Activated CD4-positive, alpha-beta T cell treated with anti-CD3 and anti-CD28 coated beads for 24 hours (primary cell): ENCODE measurements at places on chromosomes 7 and 10.

DNA sequence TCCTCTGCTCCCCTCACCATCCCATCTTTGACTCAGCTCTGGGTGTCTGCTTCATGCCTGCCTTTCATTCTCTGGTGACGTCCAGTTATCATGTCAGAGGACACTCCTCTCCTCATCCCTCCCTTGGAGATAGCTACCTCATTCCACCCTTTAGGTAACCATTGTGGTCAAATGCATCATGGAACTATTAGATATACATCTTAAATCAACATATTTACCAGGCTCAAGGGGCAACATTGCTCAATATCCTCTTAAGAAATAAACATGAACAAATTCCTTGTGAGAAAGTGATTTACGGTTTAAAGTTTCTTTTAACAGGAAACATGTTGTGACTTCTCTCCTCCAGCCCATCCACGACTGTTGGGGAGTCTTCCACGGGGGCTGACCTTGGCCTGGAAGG is 511.6 kb upstream of the IGFBP3 start:
- DNase-seq = no peak

DNA sequence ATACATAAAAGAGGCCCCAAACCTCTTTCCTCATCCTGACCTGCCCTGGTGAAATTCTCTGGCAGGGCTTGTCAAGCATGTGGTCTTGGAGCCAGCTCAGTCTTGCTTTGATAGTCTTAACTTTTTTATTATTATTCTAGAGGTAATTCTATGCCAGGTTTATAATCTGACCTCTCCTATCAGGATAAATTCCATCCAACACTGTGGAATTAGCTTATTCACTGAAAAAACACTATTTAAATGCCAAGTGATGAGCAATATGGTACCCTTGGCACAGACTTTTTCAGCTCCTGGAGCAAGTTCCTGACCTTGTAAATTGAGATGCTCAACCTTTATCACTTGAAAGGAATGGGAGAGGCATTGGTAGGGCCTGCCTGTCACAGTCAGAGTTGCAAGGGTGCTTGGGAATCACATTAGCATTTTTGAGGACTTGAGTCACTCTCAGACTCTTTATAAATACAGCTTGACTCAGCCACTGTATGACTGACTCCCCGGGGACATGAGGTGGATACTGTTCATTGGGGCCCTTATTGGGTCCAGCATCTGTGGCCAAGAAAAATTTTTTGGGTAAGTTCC is at the start of gene CPA4:
Gene CPA4, plus strand, starts transcription at position 480 of the 576 bp plus-strand sequence. Its CDS starts 20 bp downstream, at position 500.
- no peak for DNase-seq

DNA sequence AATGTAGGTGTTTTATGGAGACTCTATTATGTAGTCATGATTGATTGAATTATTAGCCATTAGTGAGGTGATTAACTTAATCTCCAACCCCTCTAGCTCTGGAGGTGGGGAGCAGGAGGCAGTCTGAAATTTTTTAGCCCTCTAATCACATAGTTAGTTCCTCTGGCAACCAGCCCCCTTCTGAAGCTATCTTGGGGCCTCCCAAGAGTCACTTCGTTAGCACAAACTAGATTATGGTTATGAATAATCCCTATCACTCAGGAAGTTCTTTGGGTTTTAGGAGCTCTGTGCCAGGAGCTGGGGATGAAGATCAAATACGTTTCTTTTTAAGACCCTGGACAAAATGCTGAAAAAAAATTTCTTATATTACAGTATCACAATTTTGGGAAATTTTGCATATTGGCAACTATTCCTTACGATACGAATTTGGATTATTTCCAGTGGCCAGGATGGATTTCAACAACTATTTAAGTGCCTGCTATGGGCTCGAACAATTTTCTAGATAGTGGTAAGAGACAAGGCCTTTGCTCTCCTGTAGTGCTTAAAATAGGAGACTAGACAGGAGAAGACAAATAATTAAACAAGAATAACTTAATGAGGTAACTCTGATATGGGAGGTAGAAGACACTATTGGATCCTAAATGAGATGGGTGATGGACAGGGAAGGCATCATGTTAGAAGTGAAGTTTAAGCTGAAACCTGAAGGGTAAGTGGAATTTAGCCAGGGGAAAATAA is 52.9 kb downstream of the BTAF1 start:
- no peak for DNase-seq

DNA sequence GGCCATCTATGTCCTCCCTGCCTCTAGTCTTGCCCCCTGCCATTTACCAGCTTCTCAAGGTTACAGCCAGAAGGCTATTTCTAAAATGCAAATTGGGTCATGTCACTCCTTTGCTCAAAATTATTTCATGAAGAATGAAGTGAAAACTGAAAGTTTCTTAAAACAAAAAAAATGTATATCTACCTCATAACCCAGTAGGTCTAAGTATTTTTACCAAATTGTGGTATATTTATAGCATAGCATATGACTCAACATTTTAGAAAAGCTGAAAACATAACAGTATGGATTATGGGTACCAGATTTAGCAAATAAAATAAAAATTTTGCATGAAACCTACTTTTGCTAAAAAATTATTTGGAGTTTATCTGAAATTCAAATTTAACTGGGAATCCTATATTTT is 78.4 kb downstream of the SLC16A9 start:
- DNase-seq = no peak

DNA sequence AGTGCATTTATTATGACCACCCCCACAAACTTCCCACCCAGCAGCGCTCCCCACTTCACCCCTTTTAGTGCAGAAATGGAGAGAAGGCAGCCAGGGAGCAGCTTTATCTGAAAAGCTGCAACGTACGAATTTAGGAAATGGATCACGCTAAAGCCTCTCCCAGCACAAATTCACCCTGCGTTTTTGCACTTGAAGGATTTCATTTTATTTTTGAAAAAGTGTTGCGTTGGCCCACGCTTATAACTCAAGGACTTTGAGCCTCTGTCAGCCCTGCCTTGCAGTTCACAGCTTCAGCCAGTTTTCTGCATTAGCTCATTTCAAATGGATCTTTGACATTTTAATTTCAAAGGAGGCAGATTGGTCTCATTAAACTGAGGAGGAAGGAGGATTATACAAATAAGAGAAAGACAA is 556.1 kb downstream of the KCNMA1 start:
- no peak for DNase-seq

DNA sequence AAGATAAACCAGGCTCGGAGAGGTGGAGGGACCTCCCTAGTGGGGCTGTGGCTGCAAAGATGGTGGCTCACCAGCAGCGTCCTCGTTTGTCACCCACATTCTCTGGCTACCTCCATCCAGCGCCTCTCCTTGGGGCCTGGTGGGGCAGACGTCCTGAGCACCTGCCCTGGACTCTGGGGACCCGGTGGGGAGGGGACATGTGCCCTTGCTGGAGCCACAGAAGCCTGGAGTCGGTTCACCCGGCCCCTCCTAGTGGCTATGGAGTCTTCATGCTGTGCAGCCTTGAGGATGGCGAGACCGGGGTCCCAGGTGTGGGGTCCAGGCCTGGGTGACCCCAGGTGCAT is 14.5 kb downstream of the TTYH3 start:
- no peak for DNase-seq

GRCh38 chr10:48509974-48510692 is 94.7 kb downstream of the ARHGAP22 start:
- DNase-seq = no peak

DNA sequence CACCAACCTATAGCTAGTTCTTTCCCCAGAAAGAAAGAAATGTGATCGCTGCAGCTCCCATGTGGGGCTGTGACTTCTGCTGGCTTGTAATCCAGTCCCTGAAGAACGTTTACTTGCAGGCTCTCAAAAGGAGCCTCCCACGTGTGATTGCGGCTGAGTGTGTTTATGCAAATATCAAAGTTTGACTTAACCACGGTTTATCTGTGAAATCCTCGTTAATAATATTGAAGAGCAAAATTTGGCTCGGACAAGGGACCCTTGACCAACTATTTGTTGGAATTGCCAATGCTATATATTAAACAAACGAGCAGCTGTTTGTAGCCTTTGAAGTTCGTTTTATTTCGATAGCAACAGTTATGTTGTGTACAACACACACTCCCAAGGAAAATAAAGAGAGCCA is 470.1 kb upstream of the NRP1 start:
- no peak for DNase-seq

- DNase-seq = no peak
These were observed 97.2 kb upstream of the DKK1 start for GRCh38 chr10:52216852-52217251.

DNA sequence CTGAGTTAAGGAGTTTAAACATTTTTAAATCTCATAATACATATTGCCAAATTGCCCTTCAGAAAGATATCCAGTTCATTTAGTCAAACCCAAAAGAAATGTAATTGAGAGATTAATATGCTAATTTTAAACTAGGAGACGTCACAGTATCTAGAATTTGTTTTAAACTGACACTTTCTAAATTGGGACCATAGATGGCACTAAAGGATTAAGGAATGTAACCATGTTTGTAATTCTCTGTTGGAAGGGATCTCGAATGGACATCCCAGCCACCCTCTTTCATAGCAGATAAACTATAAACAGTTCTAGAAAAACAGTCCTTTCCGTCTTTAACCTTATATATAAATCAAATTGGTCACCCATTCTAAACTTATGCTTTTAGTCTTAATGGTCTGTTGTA is 30.0 kb upstream of the SAMD9L start:
- no peak for DNase-seq

DNA sequence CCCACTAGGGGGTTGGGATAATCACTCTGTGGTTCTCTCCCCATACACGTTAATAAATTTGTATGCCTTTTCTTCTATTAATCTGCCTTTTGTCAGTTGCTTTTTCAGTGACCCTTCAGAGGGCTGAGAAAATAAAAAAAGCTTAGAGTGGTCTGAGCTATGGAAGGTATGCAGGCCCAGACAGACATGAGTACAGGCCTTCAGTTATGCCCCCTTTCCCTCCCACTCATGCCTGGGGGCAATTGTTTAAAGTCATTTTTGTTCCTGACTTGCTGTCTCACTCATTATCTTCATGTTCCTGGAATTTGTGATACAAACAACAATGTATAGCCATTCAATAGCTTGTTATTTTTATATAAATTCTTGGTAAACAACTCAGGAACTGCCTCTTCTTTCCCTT is 170.8 kb downstream of the AKR1D1 start:
- DNase-seq = no peak

GRCh38 chr10:88918191-88918905 is 34.2 kb downstream of the ACTA2 start:
- DNase-seq = no peak

DNA sequence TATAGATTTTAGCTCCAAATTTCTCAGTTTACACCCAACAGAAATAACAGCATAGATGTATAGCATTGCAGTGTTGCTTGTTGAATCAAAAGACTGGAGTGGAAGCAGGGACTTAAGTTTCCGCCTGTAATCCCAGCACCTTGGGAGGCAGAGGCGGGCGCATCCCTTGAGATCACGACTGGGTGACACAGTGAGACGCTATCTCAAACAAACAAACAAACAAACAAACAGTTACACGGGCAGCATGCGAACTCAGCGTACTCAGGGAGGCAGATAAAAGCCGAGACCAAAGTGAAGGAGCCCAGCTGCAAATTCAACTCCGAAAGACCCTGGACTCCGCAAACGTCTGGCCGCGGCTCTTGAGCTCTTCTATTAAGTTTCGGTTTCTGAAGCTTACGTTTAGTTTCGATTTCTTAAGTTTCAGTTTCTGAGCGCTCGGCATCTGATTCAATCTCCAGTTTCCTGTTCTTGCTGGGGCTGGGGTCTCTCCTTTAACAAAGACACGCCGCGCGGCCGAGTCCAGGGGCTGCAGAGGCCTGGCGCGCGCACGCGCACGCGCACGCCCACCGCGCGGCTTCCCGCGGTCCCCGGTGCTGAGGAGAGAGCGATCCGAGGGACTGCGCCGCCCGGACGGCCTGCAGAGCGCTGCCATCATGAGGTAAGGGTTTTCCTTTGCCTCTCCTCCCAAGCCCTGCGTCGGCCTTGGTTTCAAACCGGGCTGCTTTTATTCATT is at the start of gene IFIT5:
Gene IFIT5, plus strand, starts transcription at position 423 of the 733 bp plus-strand sequence. Its CDS starts 231 bp downstream, at position 654.
- no peak for DNase-seq

DNA sequence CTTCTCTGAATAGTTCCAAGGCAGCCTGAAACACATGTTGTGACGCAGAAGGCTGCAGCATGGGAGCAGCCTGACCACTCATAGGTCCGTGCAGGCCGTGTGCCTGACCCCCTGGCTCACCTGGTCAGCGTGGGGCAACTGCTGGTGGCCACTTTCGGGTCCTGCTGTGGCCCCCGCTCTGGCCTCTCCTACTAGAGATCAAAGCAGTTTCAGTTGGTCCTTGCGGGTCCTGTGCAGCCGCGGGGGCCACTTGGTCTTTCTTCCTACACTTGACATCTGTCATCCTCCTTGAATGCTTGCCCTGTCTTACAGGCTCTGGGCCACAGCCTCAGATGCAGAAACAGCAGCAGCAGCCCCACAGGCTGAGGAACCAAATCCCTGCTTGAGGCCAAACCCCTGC is 320.8 kb upstream of the ZNF32 start:
- DNase-seq = no peak

DNA sequence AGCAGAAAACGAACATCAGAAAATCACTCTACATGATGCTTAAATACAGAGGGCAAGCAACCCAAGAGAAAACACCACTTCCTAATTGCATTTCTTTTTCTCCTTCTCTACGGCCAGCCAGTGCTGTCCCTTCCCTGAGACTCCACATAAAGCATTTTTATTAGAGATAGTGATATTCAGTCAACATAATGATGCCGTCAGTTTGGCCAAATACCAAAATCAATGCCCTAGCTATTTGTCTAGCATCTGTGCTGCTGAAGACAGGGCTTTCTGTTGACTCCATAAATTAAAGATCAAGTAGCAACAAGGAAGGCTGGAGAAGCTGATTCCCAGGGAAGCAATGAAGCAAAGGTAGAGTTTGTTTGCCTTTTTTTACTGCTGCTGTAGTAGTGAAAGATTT is 1024.9 kb downstream of the REEP3 start:
- DNase-seq = no peak

DNA sequence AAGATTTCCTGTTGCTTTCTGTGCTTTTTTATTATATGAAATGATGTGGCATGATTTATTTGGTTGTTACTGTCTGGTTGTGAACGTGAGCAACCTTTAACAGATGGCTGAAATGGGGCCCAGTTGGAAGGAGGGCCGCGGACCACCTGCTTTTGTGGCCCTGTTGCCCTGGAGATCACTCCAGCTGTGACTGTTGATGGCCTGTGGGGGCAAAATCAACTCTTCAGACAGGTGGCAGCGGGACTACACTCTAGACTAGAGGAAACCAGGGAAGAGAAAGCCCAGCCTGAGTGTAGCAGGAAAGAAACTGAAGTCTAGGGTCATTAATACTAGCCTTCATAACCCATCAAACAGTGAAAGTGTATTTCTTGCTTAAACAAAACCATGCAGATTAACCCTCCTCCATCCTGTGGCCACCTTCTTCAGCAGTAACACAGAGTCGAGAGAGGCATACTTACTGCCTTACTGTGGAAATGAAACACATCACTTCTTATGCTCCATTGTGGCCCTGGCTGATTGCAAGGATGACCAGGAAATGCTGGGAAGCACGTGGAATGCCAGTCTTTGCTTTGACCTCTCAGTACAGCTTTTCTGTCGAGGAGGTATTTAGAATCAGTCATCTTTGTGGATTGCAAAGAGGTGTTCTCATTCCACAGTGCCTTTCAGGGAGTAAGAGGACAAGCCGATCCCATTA is 80.5 kb downstream of the CCNY start:
- DNase-seq = no peak

- DNase-seq = no peak
These were observed 1.7 kb upstream of the C7orf25 start for GRCh38 chr7:42913591-42913990.
